ENCODE measurements at places on chromosomes 16 and 17.

GRCh38 chr17:17983376-17983775 lies 10.7 kb downstream of the DRC3 start:
- DNase-seq = no peak

DNA sequence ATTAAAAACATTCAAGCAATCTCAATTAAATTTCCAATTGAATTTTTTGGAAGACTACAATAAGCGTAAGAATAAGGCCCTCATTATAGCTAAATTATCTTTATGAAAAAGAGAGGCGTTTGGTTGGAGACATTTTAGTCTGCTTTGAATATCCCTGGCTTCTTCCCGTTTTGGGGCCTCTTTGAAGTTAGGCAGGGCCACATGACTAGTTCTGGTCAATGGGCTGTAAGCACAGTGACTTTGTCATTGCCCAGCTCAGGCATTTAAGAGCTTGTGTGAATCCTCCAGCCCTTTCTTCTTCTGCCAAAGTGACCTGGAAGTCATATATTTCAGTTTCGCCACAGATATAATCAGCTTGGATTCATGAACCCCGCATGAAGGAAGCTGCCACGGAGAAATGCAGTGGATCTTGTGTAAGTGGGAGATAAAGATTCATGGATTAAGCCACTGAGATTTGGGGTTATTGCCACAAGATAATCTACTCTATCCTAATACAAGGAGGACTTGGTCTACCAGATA lies 21.7 kb upstream of the UBTF start:
- no peak for DNase-seq

DNA sequence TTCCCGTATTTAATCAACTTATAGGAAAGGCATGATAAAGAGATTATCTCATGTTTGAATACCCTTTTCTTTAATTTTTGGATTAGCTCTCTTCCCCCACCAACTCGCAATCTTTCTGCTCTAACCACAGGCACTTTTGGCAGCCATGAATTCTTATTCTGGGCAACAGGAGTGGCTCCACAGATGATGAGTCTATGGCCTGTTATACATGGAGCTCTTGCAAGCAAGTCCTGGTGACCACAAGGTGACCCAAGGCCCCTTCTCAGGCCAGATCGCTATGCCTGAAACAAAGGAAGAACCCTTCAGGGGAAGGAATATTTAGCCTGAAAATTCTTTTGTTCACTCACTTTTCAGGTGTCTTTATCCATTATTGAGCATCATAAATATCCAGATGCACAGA lies 10.8 kb upstream of the ZNF267 start:
- DNase-seq = no peak

DNA sequence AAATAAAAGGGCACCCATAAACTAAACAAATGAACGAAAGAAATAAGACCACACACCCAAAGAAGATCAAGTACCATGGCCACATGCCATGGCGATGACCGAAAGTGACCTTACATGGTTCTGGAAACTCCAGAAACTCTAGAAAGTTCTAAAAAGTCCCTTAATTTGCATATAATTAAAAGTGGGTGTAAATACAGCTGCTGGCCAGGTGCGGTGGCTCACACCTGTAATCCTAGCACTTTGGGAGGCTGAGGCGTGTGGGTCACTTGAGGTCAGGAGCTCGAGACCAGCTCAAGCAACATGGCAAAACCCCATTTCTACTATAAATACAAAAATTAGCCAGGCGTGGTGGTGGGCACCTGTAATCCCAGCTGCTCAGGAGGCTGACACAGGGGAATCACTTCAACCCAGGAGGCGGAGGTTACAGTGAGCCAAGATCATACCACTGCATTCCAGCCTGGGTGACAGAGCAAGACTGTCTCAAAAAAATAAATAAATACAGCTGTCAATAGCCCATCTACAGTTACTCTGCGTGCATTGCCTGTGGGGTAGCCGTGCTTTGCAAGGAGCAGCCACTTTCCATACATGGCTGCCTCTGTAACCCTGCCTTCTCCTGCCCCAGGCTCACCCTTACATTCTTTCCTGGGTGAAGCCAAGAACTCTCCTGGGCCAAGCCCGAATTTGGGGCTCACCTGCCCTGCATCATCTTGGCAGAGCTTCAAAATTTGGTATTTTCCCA lies 7.2 kb upstream of the ZNF778 start:
- DNase-seq = no peak

GRCh38 chr16:85477801-85478363 lies 135.2 kb upstream of the GSE1 start:
- no peak for DNase-seq

DNA sequence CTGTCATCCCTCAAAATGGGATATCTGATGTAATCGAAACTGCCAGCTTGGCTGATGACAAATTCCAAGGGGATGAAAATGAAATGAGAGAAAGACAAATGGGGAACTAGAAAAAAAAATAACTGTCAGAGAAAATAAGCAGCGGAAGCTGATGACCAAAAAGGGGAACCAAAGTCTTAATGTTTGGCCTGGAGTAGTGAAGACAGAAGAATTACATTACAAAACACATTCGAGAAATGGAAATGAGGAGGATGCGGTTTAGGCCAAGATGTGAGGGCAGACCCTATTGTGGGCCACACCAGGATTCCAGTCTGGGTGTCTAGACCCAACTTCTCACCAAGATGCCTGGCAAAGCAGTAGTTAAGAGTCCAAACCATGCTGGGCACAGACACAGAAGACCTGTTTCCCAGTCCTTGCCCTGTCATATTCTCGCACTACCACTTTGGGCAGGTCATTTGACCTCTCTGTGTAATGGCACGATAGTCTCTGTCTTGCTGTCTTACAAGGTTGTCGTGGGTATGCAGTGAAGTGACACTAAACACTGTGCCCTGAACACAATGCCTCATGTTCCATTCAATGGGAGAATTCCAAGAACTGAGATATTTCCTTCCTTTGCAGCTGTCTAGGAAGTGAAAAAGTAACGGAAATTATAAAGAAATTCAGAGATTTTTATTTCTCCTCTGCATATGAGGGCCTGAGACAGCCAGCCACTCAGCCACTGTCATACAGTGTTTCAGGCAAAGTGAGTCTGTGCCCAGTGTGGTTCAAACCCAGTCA lies 12.3 kb upstream of the CCL2 start:
- no peak for DNase-seq

DNA sequence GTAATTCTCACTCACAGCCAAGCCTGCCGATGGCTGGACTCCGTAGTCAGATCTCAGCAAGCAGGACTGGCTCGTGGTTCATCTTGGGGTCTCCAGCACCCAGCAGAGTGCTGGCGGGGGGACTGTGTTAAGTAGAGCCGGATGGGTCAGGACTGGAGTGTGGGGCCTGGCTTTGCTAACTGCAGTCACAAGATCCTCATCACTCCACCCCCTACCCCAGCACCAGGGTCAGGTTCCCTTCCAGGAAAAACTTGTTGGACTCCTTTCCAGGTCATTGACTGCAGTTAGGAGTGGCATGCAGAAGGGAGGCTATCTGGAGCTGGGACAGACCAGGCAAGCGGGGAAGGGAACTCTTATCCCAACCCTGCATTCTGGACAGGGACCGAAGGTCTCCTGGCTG lies 6.0 kb downstream of the CIITA start:
- no peak for DNase-seq

DNA sequence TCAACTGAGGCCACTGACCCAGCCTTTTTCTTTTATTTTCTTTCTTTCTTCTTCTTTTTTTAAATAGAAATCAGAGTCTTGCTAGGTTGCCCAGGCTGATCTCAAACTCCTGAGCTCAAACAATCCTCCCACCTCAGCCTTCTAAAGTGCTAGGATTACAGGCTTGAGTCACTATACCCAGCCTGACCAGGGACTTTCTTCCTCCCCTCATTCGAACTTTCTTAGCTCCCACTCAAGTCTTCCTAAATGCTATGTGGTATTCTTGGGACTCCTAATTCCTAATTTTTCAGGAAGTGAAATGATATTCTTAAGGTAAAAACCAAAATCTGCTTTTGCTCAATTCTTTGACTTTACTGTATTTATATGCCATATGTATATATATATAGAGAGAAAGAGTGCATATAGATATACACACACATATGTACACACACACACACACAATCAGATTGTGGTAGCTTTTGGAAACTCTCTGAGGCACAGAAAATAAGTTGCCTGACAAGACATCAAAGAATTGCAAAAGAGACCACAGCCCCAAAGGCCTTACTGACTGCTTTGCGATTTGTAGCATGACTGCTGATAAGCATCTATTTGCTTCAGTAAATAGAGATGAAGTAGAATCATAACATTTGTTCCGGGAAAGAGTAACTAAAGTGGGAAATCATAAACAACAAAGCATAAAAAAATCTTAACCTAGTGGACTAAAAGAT lies 9.5 kb upstream of the AMZ2 start:
- DNase-seq = no peak

DNA sequence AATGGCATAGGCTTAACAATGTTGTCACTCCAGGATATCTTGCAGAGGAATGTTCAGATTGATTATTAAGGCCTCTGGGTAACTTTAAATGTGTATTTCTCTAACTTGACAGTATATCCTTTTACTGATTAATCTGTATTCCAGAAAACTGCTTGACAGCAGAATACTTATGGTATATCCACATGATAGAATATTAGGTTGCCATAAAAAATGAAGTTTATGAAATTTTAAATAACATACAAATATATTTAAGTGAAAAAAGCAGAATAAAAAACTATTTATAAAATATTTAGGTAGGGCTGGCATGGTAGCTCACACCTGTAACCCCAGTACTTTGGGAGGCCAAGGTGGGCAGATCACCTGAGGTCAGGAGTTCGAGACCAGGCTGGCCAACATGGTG lies 106.7 kb downstream of the TRIM37 start:
- no peak for DNase-seq

DNA sequence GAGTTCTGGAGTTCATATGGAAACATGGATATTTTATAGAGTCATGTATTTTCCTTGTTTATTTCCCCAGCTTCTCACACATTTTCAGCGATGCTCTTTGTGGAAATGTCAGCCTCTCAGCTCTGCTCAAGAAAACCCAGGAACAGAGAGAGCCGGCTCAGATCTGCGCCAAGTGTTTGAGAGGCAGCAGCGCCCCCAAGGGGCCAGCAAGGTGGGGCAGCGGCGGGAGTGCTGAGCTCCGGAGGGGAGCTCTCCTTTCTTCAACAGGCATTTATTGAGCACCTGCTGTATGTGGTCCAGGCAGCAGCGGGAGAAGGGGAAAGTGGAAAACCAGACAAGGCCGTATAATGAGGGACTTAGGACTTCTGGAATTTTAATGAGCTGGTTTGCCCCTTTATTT lies 421.1 kb upstream of the C16orf82 start:
- DNase-seq = peak; percentile 48

- peak; percentile 51 for DNase-seq
Measured at GRCh38 chr17:45222289-45222995, 757 bp downstream of the FMNL1 start.

GRCh38 chr16:10305912-10306311 lies 79.9 kb upstream of the ATF7IP2 start:
- DNase-seq = no peak

DNA sequence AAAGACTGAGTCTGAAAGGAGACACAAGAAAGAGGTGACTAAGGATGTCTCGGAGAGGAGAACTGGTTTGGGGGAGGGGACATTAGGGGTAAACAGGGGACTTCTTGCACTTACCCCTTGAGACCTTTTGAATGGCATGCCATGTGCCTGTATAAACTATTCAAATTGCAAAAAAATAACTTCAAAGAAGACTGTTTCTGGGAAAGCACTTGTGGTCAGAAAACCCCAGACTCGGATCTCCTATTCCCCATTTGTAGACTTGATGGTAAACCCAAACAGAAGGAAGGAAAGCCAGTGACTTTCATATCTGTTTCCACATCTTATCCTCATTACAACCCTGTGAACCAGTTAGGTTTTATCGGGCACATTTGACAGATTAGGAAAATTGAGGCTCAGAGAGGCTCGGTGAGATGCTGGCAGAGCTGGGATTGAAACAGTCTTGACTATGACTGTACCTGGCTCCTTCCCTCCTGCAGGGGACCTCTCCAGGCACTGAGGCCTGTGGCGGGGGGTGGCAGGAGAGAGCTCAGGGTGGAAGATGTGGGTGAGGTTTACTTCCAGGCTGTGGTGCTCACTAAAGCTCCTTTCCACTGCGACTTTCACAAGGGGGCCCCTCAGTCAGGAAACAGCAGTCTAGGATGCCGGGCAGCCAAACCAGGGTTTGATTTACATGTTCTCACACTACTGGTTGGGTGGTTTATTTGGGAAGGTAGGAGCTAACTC lies 30.5 kb upstream of the PLCG2 start:
- DNase-seq = no peak

DNA sequence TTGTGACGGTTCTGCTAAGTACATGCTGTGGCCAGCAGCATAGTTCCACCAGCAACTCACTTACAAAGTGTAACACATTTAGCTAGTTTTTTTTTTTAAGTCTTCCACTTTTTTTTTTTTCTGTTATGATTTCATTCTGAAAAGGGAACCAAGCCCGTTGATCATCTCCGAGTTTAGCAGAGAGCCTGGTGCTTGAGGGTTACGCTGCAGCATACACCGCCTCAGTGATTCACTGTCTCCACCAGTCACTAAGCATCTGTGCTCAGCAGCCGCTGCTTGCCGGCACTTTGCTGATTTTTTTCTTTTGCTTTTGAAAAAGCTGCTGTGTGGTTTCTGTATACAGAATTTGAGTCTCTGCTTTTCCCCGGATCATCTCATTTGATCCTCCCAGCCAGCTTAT lies 194.5 kb upstream of the CDH13 start:
- DNase-seq = no peak

DNA sequence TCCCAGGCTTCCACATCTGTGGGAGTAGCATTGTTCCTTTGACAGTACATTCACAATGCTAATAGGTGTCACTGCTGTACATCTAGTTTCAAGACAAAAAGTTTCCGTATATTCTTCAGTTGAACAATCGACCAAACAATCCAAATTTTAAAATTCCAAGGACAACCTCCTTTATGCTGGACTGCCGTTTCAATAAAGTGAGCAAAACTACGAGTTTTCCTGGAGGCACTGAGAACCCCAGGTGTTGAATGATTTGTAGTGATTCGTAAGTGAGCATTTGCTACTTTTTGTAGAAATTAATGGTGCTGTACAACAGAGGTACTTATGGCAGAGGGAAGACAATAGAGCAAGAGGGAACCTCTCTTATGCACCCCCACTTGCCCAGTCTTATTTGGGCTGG lies 71.2 kb upstream of the NACA2 start:
- no peak for DNase-seq

GRCh38 chr17:15776871-15777270 lies 44.8 kb downstream of the TBC1D26 start:
- no peak for DNase-seq

- no peak for DNase-seq
Measured at GRCh38 chr17:56635641-56636040, 42.1 kb downstream of the NOG start.

- no peak for DNase-seq
Measured at GRCh38 chr17:65953316-65954147, 238.4 kb downstream of the CEP112 start.

DNA sequence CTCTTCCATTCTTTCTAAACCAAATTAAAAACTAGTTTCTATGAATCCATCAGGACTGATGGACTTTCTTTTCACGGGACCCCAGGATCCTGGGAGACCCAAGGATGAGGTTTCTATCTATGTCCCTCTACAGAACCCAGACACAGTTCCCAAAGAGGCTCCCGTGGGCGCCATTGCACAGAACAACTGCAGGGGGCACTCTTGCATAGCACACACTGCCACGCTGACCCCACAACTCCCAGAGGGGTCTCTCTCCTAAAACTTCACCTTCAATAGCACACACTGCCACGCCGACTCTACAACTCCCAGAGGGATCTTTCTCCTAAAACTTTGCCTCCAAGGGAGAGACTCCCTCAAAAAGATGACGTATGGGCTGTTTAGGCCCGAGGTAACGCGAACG lies 9.0 kb downstream of the ABR start:
- DNase-seq = no peak

Data from activated T-cell treated with anti-CD3 and anti-CD28 coated beads for 24 hours (primary cell).